RPMI7951 (cell line): ENCODE measurements at places on chromosomes 4 and X.

GRCh38 chr4:24614881-24615280 is 30.5 kb upstream of the DHX15 start:
- no peak for DNase-seq

GRCh38 chrX:55486736-55487135 is 2.9 kb downstream of the USP51 start:
- DNase-seq: peak; percentile 64

DNA sequence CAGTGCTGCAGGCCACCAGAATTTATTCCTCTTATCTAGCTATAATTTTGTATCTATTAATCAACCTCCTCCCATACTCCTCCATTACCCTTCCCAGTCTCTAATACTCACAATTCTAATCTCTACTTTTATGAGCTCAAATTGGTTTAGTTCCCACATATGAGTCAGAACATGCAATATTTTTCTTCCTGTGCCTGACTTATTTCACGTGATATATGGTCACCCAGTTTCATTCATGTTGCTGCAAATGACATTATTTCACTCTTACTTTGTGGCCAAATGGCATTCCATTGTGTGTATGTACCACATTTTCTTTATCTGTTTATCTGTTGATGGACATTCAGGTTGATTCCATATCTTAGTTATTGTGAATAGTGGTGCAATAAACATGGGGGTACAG is 483.5 kb downstream of the ACTRT1 start:
- DNase-seq: no peak

DNA sequence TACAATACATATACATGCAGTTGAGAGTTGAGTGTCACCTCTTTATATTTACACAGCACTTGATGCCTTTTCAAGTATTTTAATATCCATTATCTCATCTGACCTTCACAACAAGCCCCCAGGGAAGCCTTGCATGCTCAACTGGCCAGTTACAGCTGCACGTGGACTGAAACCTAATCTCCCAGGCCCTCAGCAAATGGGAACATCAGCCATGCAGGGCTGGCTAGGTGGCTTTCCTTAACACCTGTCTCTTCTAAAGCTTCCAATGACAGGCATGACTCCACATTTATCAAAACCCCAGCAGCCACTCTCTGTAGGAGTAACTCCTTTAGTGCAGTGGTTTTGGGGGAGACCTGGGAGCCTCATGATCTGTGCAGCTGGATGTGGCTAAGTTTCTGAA is 56.4 kb downstream of the PHKA2 start:
- DNase-seq: no peak

GRCh38 chr4:155094201-155094820 is 114.1 kb upstream of the NPY2R start:
- no peak for DNase-seq

DNA sequence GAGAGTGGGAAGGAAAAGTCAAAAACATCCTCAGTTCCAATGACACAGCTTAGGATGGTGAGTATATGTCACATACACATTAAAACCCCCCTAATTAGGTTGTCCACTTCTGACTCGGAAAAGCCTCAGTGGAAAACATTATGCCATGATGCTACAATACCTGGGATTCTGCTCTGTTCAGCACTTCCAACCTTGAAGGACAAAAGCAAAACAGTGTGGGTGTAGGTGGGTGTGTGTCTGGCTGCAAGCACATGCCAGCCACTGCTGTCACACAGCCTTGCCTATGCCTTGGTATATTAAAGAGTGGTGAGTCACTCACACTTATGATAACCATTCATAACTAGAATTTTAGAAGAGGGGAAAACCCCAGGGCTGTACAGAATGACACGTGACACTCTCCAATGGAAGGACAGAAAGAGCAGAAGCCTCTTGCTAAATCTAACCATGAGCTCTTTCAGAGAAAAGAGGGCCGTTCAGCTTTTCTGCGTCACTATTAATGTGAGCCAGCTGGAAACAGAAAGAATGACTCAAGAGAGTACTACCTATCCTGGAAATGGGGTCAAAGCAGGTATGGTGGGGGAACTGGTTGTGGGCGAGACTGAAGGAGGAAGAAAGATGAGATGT is 159.6 kb downstream of the TET2 start:
- DNase-seq: peak; percentile 4

DNA sequence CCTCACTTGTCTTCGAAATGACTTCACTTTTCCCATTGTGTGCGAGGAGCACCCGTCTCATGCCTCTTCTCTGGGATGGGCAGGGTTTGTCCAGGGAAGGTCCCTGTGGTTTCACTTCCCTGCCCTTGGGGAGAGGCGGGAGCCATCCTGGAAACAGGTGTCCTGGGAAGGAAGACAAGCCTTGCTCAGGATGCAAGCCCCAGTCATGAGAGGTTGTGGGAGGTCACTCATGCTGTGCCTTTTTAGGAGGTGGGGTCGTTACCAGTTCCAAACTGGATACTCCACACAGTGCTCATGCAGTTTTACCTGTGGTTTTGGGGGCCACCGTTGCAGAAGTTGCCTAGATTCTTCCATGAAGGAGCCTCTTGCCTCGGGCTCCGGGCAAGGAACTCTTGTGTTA is 3.8 kb downstream of the RGS12 start:
- DNase-seq: no peak
